ENCODE measurements at places on chromosomes 2 and 18.

- DNase-seq: no peak
Measured at GRCh38 chr18:46372670-46373069, 268.5 kb downstream of the HAUS1 start.

- DNase-seq: no peak
Measured at GRCh38 chr2:49237867-49238603, 83.7 kb upstream of the FSHR start.

DNA sequence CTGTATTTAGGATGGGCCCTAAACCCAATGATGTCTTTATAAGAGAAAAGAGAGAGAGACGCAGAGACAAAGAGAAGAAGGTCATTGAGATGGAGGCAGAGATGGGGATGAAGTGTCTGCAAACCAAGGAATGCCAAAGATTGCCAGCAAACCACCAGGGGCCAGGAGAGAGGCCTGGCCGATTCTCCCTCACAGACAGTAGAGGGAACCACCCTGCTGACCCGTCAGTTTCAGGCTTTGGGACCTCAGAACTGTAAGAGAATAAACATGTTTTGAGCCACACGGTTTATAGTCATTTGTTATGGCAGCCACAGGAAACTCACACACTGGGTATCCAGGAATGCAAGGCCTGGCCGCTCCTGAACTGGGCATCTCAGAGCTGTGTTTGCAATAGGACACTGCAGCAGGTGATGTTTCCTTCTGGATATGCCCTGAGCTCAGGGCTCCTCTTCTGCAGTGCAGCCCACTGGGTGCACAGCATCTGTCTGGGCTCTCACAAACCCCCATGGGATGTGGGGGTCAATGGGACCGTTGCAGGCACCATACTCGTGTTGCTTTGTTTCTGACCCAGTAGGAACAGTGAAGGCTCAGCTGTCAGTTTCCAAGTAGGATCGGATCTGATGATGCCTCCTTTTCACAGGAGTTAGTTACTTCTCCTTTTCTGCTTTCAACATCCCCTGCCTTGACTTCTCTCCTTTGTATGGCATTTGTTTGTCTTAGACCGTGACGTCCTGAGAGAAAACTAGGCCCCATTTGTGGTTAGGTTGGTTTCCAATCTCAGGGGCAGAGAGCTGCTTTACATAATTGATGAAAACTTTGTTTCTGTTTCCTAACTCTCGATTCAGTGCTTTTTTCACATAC lies 20.8 kb downstream of the PTPN18 start:
- DNase-seq: no peak

DNA sequence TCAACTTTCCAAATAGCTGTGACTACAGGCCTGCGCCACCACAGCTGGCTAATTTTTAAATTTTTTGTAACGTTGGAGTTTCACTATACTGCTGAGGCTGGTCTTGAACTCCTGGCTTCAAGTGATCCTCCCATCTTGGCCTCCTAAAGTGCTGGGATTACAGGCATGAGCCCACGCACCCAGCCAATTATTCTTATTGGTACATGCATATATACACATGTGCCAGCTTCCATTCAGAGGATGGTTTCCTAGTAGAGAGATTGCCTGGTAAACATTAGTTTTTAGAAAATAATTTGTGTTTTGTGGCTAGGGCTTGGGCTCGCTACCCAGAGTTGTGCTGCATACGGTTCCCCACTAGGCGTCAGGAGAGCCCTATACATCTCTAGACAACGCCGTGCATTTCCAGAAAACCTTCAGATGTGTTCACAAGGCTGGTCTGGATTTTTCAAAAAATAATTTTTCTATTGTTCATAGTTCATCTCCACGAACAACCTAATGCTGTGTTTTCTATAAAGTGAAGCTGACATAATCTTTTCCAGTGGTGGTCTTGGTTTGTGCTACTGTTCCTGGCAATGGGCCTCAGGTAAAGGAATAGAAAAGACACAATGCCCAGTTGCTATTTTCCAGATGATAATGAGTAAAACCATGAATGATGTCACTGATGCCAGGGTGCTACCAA lies 14.6 kb upstream of the AFG3L2 start:
- DNase-seq: peak; percentile 57

DNA sequence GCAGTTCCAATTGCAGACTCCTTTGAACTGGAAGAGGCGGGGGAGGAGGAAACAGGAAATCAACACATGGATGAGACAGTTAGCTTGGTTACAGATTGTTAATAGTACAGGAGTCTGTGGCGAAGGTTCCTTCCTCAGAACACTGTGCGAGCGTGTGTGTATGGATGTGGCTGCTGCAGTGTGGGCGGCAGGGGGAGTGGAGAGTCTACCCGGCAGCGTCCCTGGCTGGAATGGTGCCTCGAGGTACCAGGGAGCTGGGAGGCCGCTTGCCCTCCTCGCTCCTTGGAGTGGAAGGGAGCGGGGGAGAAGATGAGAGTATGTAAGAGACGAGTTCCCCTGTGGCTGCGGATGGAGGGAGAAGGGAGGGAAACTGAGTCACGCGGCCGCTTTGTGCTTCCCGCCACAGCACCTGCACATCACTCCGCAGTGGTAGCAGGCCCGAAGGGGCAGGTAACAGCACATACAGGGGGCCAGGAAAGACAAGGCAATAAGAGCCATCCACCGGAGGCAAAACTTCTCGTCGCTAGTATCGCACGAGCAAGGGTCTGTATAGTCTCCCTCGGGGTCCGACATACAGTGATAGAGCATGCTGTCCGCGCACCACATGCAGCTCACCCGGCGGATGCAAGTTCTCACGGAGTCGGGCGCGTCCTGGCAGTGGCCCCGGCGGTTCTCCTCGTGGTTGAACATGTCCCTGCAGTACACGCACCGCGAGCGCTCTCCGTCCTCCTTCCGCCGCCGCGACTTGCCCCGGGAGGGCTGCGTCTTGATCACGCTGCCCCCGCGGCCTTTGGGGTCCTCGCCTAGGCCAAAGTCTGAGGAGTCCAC lies 85.7 kb downstream of the ACTR2 start:
- DNase-seq: no peak

- DNase-seq: no peak
Measured at GRCh38 chr2:211328126-211328525, 771.7 kb downstream of the CPS1 start.

DNA sequence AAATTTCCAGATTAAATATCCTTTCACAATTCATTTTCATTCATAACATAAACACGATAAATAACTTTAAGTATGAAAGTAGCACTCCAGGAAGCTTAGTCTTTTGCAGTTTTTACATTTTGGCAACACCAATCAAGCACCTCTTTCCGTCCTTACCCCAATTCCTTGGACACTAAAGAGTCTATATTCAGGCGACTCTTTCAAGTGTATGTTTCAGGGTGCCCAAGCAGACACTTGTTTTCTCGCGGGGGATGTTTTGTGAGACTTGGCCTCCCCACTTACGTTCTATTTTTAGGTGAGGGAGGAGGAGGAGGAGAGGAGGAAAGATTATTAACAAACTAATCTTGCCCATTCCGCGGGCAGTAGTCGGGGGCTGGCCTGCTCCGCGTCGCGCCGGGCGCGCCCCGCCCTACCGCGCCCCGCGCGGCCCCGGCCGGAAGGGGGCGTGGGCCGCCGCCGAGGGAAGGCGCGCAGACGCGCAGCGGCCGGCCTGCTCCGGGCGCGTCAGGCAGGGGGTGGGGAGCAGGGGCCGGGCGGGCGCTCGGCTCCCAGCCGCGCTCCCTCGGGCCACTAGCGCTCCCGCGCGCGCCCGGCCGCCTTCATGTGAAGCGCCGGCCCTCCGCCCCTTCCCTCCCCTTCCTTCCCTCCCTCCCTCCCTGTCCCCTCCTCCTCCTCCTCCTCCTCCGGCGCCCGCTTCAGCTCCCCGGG lies at the start of gene ITPRID2:
Gene ITPRID2, plus strand, starts transcription at position 473 of the 708 bp plus-strand sequence. CDS start 337 bp downstream, outside the sequence.
- DNase-seq: peak; percentile 54

GRCh38 chr2:164873210-164873908 lies 31.7 kb upstream of the COBLL1 start:
- DNase-seq: no peak

- no peak for DNase-seq
Measured at GRCh38 chr18:33051407-33051806, 278.6 kb upstream of the KLHL14 start.

DNA sequence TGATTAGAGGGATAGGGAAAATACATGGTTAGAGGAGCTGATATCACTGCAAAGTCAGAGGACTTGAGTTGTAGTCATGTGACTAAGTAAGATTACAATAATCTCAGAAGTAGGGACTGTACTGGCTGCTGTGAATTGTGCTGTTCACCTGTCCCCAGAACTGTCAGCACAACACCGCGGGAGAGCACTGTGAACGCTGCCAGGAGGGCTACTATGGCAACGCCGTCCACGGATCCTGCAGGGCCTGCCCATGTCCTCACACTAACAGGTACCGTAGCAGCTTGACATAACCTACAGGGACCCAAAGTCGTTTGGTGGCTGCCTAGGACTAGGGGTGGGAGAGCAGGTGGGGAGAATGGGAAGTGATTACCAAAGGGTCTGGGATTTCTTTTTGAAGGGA lies 132.8 kb upstream of the TTC39C start:
- DNase-seq: no peak

GRCh38 chr2:233597522-233597921 lies 19.9 kb upstream of the UGT1A8 start:
- no peak for DNase-seq

DNA sequence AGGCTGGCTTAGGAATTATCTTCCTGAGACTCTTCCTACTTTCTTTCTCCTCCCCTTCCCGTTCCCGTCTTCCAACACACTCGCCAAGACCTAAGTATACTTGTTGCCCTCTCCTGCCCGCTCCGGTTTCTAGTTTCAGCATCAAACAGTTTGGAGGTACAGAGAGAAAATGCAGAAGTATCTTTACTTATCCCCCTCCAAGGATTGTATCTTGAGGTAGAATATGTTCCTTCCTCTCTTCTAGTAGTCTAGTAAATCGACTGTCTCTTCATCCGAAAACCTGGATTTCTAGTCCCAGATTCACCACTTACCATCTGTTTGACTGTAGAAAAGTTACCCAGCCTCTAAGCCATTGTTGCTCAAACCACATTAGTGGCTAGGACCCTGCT lies 755 bp downstream of the EIF4E2 start:
- DNase-seq: no peak

GRCh38 chr2:230816735-230817134 lies 48.0 kb upstream of the ITM2C start:
- no peak for DNase-seq

- DNase-seq: no peak
Measured at GRCh38 chr2:3839476-3839875, 136.1 kb downstream of the DCDC2C start.

- DNase-seq: no peak
Measured at GRCh38 chr2:218345491-218346236, 11.0 kb upstream of the CATIP start.

GRCh38 chr2:133886735-133887675 lies 318.7 kb upstream of the NCKAP5 start:
- DNase-seq: peak; percentile 36

DNA sequence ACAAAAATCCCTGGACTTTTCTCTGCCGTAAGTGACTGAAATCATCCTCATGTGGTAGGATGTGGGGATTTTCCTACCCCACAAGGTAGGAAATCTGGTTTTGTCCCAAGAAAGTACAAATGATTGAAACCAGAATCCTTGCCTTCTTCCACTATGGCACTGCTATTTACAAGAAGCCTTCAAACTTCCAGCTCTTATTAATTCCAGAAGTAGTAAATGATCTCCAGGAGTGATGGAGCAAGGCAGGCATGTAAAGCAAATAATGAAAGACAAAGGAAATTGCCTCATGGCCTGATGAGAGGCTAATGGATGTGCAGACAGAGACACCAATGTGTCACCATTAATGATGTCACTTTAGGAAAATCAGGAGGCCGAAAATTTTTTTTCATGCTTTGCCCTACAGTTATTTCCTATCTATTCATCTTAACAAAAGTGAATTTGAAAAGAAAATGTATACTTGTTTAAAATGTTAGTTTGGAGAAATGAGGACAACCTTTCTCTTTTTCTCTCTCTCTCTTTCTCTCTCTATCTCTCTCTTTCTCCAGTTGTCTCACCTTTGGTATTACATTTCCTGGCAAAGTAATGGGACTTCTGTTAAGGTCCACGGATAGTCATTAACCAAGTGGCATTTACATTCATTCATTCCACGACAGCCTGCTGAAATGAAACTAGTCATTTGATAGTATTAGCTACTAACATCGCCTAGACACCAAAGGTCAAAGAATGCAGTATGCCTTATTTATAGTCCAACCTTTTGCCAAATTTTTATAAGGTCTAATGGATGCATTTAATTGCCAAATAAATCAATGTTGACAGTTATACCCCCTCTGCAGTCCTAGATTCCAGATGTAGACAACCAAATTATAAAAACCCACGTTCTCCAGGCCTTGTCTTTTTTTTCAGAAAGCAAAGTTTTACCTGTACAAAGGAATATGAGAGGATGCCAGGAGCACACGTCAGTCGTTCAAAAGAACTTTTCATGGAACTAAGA lies 5.0 kb upstream of the EVA1A start:
- no peak for DNase-seq

- DNase-seq: peak; percentile 10
Measured at GRCh38 chr2:165293440-165294420, 54.5 kb downstream of the SCN2A start.

DNA sequence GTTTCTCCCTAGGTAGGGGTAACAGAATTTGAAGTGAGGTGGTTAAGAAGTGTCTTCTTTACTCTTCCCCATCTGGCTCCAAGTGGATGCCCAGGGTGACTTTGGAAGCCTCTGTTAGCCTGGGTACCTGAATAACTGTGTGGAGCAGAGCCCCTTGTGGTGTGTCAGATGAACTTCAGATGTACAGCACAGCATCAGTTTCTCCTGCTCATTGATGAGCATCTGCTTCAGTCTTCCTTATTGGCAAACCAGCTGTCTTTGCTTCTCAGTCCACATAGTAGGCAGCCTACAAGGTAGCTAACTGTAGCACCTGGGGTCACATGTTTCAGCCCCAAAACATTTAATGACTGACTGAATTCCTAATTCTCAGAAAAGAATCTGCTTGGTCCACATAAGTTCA lies 56.2 kb upstream of the ATP8B1 start:
- DNase-seq: no peak

DNA sequence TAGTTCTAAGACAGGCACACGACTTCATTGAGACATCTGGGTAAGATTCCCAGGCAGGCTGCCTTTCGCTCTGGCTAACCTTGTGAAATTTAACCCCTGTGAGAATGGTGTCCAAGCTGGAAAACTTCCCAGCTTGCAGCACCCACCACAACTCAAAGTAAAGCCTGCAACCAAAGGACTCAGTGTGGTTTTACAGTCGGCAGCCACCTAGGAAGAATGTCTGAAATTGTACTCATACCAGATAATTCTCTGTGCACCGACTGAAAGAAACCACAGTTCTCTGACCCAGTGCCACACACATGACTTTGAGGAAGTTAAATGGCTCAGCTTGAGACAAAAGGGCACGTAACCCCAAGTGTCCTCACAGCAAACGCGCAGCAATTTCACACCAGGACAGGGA lies 125.7 kb downstream of the RBMS1 start:
- DNase-seq: no peak

DNA sequence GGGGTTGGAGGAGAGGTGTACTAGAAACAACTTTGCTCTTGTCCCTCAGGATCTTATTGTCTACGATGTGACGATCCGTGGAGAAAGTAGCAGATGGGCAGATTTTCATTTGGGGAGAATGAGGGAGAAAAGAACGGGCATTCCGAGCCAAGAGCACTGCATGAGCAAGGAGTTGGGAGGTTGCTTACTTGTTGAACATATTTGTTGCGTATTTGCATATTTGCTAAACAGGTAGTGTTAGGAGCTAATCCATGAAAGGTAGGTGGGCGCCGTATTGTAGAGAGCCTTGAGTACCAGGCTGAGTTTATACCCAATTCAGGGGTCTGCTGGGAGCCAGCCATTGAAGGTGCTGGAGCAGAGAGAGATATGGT lies 490 bp downstream of the BCS1L start:
- DNase-seq: no peak

Measured in activated CD4-positive, alpha-beta T cell treated with anti-CD3 and anti-CD28 coated beads for 4 hours (primary cell).